ENCODE measurements at places on chromosomes 2 and 18. TPM values are rescaled to one million over a fixed set of nuclear protein-coding genes. Genes with fewer than 3 reads are reported as not detected.

- no peak for DNase-seq
Observed at GRCh38 chr2:146417942-146418341, 1426.9 kb upstream of the ACVR2A start.

Gene KCNG2
- total RNA-seq = not detected

Gene PLCD4
- 1.2 TPM for total RNA-seq

Gene FBXO36
- total RNA-seq = 0.74 TPM

Gene RNF152
- 0.99 TPM for total RNA-seq

Gene OSR1
- not detected for total RNA-seq

- DNase-seq = no peak
Observed at GRCh38 chr2:36287363-36288275, 68.0 kb upstream of the CRIM1 start.

Gene KIAA2012
- total RNA-seq = not detected
